GM23338 (cell line): ENCODE measurements at places on chromosomes 5 and 9. TPM values are rescaled to one million over a fixed set of nuclear protein-coding genes. Genes with fewer than 3 reads are reported as not detected.

- DNase-seq = no peak
These were observed 64.3 kb upstream of the PCA3 start for GRCh38 chr9:76699971-76700370.

- peak; percentile 57 for DNase-seq
These were observed 94.4 kb upstream of the ITGA1 start for GRCh38 chr5:52693280-52693679.

Gene DMRT2
- total RNA-seq = not detected in 2 replicates

Gene PGM5
- not detected in 2 replicates for total RNA-seq

Gene SARDH
- 9.8 and 10.4 TPM in 2 replicates for total RNA-seq

Gene RANBP17
- 53.1 and 92.5 TPM in 2 replicates for total RNA-seq

DNA sequence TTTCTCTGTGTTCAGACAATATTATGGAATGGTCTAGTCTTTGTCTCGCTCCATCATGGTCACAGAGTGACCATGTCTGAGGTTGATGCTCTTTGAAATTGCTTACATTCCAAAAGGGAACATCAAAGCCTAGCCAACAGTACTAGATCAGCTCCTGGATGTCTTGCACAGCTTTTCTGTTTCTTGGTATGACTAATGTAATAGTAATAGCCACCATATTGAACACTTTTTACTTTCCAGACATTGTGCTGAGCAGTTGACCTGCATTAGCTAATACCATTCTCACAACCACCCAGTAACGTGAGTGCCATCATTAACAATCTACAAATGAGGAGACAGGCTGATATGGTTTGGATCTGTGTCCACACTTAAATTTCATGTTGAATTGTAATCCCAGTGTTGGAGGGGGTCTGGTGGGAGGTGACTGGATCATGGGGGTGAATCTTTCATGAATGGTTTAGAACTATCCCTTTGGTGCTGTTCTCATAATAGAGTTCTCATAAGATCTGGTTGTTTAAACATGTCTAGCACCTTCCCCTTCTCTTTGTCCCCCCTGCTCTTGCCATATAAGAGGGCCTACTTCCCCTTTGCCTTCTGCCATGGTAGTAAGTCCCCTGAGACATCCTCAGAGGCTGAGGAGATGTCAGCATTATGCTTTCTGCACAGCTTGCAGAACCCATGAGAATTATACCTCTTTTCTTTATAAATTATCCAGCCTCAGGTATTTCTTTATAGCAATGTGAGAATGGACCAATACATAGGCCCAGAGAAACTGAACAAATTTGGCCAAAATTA lies 577.5 kb upstream of the CLINT1 start:
- DNase-seq = no peak

Gene C5orf52
- total RNA-seq = not detected in 2 replicates

DNA sequence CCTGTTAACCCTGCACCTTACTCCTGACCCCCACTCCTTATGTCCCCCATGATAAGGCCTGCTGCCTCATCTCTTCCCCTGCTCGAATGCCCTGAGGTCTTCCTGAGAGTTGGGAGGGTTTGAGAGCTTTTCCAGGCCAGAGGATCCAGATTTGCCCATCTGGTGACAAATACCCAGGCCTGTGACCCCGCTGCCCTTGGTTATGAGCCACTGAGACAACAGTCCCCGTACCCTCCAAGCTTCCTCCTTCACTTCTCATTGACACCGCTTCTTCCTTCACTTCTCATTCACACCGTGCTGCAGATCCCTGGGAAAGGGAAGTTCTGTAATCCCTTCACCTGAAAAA lies 593 bp downstream of the GM2A start:
- DNase-seq = no peak

GRCh38 chr9:2502760-2503159 lies 118.8 kb upstream of the VLDLR start:
- no peak for DNase-seq

- no peak for DNase-seq
These were observed 72.4 kb upstream of the LHFPL2 start for GRCh38 chr5:78720997-78721396.

- DNase-seq = no peak
These were observed 37.2 kb upstream of the PAPPA start for GRCh38 chr9:116116393-116116792.

Gene PCDHA5
- total RNA-seq = 1.4 and 3.1 TPM in 2 replicates

GRCh38 chr5:34535433-34535832 lies 120.7 kb upstream of the RAI14 start:
- DNase-seq = no peak

Gene IL5
- not detected in 2 replicates for total RNA-seq

Gene CER1
- total RNA-seq = 2.4 and 4.4 TPM in 2 replicates

- no peak for DNase-seq
These were observed 434.9 kb upstream of the SMARCA2 start for GRCh38 chr9:1580215-1580614.

GRCh38 chr5:55923177-55923771 lies 71.5 kb downstream of the IL6ST start:
- DNase-seq = peak; percentile 53

GRCh38 chr9:86126998-86127972 lies 27.9 kb upstream of the GOLM1 start:
- DNase-seq = peak; percentile 94

Gene CDO1
- 21.2 and 29.2 TPM in 2 replicates for total RNA-seq

DNA sequence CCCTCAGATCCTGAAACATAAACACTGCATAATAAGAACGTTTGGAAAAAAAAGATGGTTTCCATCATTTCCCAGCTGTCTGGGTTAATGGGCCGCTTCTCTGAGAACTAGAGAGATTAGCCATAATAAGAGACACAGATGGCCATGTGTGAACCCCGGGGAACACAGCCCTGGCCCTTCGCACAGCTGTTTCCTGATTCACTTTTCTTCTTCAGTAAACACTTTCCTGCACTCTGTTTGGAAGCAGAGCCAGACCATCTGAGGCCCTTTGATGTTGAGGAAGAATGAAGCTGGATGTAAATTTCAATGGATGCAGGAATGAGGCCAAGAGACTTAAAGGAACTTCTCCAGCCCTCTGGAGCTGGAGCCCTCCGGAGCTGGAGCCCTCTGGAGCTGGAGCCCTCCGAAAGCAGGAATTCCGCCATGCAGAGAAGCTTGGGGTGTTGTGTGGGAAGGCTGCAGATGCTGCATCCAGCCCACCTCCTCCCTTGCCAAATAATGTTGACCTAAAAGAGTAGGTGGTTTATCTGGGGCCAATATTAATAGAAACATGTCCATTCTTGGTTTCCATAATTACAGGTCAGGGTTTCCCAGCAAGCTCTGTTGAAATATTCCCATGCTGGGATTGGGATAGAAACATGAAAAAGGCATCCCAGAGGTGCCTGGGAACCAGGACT lies 218.9 kb downstream of the NXNL2 start:
- no peak for DNase-seq

- DNase-seq = no peak
These were observed 22.2 kb downstream of the SKP2 start for GRCh38 chr5:36174119-36174518.

DNA sequence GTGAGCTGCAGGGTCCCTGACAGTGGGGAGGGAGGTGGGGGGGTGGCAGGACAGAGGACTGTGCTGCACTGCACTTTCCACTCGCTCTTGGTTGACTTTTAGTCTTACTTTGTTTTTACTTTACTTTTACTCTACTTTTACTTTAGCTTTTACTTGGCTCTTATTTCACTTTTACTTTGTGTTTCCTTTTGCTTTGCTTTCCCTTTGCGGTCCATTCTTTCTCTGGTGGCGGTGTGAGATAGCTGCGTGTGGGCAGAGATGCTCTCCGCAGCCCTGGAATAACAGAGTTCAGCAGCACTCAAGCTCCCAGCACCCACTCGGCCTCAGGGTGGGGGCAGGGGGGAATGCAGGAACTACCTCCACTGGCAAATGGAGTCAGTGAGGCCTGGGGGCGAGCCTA lies 4.7 kb downstream of the AK8 start:
- DNase-seq = no peak

Gene PTGES
- 3.6 and 3.9 TPM in 2 replicates for total RNA-seq

- peak; percentile 74 for DNase-seq
These were observed 784 bp downstream of the NLN start for GRCh38 chr5:65722575-65723403.

DNA sequence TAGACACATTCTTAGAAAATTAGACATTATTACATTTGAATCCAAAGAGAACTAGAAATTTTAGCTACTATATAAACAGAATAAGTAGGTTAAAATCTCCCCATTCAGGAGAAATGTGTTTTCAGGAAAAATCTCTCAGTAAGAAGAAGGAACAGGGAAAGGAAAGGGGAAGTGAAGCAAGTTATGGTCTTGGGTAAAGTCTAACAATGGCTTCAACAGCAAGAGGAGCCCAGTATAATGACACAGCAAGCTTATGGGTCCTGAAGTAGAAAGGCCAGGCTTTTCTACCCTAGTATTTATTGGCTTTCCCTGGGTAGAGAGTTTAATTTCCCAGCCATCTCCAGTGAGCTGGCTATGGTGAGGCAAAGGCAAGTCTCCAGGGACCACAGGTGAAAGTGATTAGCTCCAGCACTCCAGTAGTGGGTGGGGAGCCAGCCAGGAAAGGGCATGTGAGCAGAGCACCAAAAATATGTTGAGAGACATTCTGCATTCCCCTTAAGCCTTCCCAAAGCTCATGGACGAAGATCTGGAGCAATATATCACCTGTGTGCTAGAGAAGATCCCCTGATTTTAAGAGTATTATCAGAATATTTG lies 981.7 kb downstream of the NR2F1-AS1 start:
- DNase-seq = no peak
